SK-N-DZ (cell line): ENCODE measurements at places on chromosomes 4 and X.

DNA sequence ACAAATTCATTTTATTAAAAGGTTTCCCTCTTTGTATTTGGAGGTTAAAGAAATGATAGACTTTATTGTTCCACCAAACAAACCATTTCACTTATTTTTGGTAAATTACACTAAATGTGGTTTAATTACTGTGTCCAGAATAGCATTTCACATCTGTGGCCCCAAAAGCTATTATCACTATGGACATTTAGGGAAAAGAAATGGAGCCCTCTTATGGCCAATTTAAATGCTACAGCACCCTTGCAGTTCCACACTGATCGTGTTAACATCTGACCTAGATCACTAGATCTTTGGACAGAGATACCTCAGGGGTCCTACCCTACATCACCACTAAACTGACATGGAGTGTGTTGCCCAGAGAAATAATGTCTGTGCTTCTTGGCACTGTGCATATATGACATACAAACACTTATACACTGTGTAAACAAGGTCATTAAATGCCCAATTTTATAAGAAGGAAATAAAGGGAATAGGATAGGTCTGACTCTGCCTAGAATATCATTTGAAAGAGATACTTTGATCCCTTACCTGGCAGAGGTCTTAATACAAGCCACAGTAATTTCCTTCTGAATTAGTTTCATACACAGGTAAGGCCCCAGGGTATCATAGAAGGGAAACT is 163.9 kb downstream of the KDR start:
- no peak for DNase-seq

DNA sequence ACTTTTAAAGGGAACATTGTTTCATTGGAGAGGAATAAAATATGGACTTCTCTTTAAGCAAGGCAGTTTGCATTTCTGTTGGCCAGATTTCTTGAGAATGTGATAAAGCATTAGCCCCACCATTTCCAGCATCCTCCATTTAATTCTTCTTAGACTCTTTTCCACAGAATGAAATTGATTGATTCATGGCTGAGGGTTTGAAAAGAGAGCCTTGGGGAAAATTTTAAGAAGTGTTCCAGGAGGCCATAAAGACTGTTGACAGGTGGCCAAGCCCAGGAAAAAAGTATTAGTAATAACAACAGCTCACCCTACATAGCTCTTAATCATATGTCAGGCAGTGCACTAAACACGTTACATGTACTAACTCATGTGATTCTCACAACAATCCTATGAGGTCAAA is 53.4 kb downstream of the SHROOM3 start:
- DNase-seq = no peak

- DNase-seq = no peak
These were observed 432.3 kb upstream of the ATOH1 start for GRCh38 chr4:93396272-93396671.

DNA sequence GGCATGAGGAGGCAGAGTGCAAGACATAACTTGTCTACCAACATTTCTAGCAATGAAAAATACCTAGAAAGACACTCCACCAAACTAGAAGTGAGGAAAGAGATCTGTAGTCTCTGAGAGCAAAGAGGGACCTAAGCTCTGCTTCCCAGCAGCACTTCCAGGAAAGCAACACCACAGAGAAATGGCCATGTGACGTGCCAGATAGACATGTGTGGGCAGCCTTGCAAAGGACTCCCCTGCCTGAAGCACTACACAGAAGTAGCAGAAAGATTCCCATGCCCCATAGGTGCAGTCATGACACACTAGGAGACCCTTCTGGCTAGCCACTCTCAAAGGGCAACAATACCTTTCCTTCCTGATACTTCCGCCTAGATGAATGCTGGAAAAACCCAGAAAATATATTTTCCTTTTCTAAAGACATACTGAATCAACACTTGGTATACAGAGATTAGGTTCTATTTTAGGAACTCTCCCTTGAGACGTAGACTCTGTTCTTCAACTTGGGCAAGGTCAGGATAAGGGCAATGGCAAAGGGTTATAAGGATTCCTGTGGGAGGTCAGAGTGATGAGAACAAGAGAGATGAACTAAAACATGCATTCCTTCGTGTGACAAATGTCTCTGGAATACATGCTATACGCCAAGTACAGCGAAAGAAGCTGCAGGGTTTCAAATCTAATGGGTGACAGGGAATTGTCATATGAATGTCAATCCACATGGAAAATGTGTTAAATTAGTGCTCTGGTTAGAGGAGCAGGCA is 187.5 kb upstream of the ETNPPL start:
- DNase-seq = no peak

GRCh38 chr4:12697970-12698369 is 786.2 kb downstream of the RAB28 start:
- DNase-seq = no peak

DNA sequence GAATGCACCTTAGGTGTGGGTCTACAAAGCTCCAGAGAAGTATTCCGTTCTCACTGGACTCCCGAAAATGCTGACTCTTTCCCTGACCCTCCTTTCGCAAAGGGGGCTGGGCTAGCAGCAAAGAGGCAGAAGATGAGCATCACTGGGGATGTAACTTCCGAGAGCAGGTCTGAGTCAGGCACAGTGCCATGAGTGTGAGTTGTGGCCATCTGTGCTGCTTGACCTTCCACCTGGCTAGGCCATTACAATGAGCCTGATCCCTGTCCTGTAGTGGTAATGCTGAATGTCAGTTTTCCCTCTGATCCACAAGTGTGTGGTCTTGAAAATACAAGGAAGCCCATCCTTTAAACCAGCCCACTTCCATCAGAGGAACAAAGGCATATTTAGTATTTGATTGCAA is 479.4 kb downstream of the AFF2 start:
- no peak for DNase-seq

DNA sequence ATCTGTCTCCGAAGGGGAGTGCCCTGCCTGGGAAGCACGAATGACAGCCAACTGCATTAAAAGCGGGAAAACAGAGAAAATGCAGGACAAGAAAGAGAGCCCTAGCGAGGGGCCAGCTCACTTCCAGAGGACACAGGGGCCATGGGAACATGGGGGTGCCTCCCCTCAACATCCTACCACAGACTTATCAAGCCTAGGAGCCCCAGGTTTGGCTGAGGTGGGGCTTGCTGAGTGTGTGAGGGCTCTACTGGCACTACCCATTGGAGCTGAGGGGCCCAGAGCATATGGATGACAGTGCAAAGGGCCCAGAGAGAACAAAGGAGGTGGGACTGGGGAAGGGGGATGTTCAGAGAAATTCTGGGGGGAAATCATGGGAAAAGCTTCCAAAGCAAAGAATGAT is 101.8 kb downstream of the PJA1 start:
- DNase-seq = no peak

GRCh38 chr4:1539859-1540600 is 133.8 kb upstream of the NKX1-1 start:
- no peak for DNase-seq

DNA sequence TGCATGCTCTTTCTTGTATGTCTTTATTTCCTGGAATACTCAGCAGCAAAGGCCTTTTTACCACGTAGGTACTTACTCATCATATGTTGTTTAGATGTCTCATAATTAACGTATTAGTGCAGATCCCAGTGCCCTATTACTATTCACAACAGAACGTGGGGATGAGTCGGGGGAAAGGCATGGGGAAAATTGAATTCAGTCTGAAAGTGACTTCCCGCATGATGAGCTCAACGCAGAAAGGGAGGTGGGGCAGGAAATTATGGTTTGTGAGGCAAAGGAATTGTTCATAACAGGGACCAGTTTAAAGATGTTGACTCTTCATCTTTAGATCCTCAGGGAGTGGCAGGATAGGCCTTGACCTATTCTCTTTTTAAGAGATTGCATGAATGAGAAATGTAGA is 2.0 kb upstream of the TMPRSS11D start:
- DNase-seq = no peak

DNA sequence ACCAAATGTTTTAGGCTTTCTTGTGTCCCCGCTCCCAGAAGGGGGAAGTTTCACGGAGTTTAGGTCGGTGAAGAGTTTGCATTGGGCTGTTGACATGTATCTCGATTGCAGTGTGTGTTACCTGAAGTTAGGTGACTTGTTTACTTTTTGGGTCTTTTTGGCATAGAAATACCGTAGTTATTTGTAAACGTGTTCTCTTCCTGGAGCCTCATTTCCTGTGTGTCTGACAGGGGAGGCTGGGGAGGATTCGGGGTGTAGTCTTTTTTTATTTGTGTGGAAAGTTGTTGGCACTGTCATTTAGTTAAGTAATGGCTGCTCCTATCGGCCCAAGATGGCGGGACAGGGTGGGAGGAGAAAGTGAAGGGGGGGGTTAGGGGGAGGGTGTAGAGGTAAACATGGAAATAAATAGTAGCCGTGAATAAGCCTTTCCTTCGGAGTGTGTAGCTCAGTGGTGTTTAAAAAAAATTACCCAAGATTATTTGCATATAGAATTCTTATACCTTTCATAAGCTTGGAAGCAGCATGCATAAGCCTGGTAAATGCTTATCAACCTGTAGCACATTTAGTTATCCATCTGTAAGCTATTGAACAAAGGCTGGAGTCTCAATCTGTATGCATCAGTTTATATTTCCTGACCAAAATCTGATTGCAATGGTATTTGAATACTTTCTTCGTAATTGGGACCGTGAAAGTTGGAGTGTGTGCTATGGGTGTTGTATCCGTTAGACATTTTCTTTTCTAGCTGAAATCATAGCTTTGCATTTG is 1.6 kb downstream of the KDM6A start:
- no peak for DNase-seq

DNA sequence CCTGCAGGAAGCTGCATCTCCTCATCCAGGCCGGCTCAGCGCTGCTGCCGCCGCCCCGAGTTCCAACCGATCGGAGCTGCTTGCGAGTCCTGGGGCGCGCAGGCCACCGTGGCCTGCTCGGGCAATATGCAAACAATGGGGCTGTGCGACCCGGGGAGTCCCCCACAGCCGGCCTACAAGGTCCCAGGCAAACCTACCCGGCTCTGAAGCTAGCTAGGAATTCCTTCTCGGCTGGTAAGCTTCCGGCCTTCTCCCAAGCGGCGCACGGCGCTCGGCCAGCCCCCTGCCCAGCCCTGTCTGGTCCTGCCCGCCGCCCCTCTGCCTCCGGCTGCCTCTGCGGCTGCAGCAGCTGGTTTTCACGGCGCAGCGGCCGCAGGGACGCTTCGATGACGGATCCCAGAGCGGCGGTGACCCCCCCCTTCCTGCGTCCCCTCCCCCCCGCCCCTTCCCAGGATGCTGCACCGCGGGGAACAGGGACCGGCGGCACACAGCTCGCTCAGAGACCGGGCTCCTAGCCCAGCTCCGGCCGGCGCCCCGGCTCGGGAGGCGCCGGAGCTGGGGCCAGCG is 59.4 kb downstream of the TSC22D3 start:
- peak; percentile 43 for DNase-seq

DNA sequence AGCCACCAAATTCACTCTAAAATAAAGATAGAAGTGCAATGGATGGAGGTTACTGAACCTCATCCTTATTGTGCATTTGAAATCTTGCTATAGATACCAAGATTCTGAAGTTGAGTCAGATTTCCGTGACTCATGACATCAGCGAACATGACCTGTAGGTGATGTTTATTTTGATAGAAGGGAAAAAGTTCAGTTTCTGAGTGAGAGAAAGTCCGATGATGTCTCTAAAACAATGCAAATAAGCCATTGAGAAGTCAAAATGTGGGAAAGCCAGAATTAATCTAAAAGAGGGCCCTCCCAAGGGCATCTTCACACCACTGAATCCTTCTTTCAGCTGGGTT is 20.0 kb downstream of the PHOX2B start:
- DNase-seq = no peak

- DNase-seq = no peak
These were observed 520.1 kb upstream of the FRG1 start for GRCh38 chr4:189420572-189420971.

DNA sequence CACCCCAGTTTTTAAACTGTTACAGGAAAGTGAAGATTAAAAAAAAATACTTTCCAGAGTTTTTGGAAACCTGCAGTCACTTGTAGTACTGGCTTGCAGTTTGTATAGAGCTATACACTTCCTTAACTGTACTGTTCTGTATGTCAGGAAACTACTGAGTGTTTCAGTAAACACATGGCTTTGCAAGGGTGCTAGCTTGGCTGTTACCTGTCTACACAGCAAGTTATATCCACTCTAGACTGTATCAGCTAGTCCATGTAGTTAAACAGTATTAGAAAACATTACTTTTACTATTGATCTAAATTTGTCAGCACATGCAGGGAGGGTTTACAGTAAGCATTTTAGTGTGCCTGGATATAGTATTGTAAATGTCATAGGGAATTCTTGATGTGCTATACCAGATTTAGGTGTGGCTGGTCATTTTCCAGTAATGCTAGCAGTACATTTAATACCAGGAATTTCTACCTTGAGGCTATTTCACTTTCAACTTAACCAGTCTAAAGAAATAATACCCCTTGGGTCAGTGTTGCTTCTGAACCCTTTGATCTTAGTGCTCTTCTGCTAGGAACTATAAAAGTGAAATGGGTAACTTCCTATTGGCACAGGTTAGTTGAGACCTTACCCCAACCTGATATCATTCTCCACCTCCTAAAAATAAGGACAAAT is 192.3 kb upstream of the ANKRD50 start:
- no peak for DNase-seq

DNA sequence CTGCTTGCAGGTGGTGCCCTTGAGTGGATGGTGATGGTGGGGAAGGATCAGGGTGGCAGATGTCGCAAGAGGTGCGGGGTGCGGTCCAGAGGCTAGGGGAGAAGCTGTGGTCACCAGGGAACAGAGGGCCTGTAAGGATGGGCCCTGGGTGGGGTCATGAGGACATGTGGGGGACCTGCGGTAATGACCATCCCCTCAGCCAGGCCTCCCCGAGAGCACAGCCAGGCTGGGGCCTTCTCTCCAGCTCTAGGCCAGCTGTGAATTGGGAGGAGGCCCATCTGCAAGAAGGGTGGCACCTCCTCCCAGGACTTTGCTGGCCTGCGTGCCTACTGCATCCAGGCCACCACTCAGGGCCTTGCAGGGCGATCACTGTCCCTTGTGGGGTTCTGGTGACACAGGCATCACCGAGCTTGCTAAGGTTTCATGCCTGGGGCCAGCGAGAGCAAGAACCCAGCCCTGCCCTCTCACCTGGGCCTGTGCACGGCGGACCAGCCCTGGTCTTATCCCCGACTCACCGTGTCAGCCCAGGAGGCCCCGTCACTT is 34.1 kb upstream of the MXD4 start:
- no peak for DNase-seq

GRCh38 chr4:90198086-90198847 is 71.1 kb downstream of the CCSER1 start:
- DNase-seq = no peak

- no peak for DNase-seq
These were observed 248.3 kb upstream of the KLF3 start for GRCh38 chr4:38415682-38416081.

DNA sequence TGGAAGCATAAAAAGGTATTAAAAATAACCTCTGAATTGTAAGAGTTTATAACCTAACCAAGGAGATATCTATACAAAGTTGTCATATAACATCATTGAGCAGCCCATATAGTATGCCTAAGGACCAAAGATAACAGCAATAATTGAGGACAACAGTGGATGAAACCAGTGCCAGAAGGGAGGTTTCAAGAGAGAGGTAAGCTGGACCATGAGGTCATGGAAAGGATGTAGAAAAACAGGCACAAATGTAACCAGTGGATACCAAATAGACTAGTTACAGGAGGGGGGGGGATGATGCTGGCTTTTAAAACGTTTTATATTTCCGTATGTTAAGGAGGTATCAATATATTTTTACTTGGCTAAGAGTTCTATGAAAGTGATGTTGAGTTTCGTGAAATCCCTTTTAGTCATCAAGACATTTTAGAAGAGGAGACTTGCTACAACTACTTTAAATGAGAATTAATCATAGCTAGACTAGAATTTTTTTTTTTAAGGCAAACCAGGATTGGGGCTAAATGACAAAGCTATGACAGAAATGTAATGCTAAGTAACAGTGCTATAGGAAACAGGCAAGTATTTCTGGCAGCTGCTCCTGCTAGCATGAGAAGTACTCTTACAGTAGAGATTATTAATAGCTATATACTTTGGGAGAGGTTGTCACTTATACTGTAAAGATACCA is 161.1 kb downstream of the FBXW7 start:
- no peak for DNase-seq
